T-cell (primary cell): ENCODE measurements at places on chromosomes 1 and 21.

- DNase-seq, result no peak
Observed at GRCh38 chr1:190084552-190084951, 393.1 kb downstream of the BRINP3 start.

GRCh38 chr1:158754420-158754819 lies at the start of gene OR6K6:
Gene OR6K6 (plus strand): TSS chr1:158754720. CDS start chr1:158754888, 168 bp downstream.
- no peak for DNase-seq

GRCh38 chr1:78101514-78101913 lies 55.7 kb downstream of the GIPC2 start:
- DNase-seq, result no peak

GRCh38 chr1:32172621-32173245 lies 6.7 kb upstream of the TXLNA start:
- DNase-seq, result no peak

DNA sequence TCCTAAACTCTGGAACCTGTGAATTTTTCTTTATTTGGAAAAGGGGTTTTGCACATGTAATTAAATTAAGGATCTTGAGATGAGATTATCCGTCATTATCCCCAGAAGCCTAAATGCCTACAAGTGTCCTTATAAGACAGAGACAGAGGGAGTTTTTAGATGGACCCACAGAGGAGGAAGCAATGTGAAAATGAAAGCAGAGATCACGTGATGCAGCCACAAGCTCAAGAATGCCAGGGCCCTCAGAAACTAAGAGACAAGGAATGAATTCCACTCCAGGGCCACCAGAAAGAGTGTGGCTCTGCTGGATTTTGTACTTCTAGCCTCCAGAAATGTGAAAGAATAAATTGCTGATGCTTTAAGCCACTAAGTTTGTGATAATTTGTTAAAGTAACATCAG lies 183.6 kb upstream of the UBE2U start:
- DNase-seq, result no peak

DNA sequence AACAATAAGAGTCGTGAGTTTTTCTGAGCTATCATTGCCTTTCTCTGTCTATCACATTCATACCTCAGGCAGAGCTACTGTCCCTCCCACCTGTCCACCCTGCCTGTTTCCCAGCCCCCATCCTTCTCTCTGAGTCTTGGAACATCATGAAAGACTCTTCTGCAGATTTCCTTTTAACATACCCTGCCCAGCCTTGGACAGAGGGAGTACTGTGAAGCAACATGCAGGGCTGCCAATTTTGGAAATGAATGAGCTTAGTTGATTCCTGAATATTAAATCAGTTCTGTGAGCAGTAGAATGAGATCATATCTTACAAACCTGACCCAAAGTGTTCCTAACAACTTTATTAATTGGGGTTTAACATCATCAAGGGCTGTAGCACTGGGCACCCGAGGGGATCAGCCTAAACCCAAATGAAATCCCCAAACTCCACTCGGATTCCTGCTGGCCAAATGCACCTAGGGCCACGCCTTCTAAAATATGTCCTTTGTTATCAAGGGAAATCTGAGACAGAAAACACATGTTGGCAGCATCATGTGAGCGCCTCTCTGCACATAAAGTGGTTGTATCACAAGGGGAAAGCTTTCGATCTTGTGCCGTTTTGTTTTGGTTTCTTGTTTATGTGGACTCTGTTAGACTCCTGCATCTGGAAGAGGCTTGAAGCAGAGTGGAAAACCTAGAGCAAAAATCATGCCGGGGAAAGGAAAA lies 357.6 kb downstream of the KIF26B start:
- DNase-seq, result no peak
